HCT116 (cell line): ENCODE measurements at places on chromosomes 7 and 10.
A peak's percentile ranks its signal among the peaks of the same experiment; 100 is the strongest.

DNA sequence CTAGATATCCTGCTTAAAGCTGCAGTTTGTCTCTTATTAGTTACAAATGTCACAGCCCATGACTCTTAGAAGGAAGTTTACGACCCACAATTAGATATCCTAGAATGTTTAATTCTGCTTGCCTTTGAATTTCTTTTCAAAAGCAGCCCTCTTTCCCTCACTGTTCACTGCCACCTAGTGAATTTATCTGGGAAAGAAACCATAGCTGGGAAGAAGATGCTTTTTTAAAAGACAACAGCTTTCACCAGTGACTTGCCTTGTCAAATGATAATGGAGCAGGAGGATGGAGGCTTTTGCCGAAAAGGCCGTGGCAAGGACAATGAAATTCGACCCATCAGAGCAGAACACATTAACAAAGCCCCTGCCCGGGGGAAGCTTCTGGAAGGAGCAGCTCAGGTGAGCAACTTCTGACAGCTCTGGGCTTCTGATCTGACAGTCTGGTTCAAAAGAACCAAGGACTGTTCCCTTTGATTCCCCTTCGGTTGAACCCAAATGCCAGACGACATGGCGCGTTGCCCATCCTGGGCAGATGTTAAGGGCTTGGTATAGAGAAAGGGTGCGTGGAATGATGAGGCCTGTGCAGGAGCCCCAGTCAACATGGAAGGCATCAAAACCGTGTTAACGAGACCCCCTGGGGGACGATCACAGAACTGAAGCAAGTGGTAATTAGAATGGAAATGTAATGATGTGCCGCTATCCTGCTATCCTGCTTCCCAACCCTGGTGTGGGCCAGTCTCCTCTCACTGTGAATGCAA lies 236.8 kb downstream of the FRMD4A start:
- no peak for DNase-seq

- DNase-seq = no peak
These were observed 36.5 kb downstream of the GLUD1 start for GRCh38 chr10:87058171-87058570.

DNA sequence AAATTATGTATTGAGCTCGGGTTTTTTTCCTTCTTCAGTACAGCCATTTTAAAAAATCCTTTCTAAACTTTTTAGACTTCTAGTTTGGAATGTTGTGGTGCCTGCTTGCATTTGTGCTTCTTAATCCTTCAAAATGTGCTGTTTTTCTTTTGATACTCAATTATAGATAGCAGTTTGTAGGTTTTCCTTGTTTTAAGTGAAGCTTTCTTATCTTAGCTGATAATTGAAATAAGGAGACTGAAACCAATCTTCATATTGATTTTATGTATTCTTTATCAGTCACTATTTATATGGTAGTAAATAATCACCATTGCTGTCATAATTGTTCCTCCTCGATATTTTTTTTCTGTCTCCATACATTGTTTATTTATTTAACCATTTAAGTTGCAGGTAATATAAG lies 56.6 kb downstream of the TAF3 start:
- no peak for DNase-seq

- DNase-seq = no peak
These were observed 18.4 kb downstream of the TMEM273 start for GRCh38 chr10:49169776-49170175.

GRCh38 chr7:143385891-143386781 lies 5.0 kb downstream of the ZYX start:
- no peak for DNase-seq

DNA sequence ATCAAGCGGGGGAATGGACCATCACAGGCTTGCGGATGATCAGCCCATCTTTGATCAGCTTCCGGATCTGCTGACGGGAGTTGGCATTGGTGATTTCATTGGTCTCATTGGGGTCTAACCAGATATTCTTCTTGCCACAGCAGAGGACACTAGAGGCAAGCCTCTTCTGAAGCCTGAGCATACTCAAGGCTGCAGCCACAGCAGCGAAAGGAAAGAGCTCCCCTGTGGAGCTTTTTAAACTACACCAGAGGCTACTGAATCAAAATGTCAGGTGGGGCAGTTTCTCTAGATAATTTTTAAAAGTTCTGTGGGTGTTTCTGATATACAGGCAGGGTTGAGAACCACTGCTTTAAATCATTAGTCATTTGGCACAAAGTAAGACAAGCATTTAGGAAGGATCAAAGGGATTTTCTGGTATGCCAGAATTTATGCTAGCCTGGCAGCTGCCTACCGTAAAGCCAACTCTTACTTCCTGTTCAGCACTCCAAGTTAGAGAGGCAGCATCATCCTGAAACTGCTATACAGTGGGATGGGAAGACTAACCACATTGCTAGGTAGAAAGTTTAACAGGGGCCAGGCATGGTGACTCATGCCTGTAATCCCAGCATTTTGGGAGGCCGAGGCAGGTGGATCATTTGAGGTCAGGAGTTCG lies 7.0 kb downstream of the NAPEPLD start:
- no peak for DNase-seq

DNA sequence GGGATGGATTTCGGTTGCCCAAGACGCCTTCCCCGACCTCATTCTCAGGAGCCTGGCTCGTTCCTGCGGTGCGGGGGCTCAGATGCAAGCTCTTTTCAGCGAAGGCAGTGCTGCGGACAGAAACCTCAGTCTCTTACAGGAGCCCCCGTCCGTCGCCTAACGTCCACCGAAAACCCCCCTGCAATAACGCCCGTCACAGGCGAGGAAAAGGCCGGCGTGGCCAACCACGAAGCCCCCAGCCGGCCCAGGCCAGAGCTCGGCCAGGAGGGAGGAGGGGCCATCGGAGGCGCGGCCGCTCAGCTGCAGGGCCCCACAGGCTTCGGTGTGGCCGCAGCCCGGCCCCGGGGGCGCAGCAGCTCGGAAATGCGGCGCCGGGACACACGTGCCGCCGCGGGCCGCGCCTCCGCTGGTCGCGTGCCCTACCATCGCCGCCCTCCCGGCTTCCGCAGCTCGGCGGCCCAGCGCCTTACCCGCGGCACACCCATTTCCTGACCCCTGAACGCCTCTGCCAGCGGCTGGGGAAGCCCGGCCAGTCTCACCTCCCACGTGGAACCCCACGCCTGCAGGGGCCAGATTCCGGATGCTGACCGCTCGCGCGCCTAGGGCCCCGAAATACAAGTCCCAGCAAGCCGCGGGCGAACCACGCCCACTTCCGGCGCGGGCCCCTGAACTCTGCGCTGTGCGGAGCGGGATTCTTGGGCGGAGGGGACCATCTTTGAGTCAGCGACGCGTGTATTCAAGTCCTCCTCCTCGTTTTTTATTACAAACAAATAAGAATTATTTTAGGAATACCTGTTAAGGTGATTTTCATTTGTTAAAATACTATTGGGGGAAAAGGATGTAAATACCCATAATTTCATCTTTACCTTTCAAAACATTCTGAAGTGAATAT lies at the start of gene ZNF239:
Gene ZNF239 (minus strand): TSS at position 616 of the 892 bp plus-strand sequence. CDS start 16,537 bp downstream, outside the sequence.
- DNase-seq = peak; percentile 37

GRCh38 chr10:16520900-16521299 lies 779 bp downstream of the C1QL3 start:
- no peak for DNase-seq

- DNase-seq = no peak
These were observed 1.4 kb downstream of the IDE start for GRCh38 chr10:92572362-92573090.

DNA sequence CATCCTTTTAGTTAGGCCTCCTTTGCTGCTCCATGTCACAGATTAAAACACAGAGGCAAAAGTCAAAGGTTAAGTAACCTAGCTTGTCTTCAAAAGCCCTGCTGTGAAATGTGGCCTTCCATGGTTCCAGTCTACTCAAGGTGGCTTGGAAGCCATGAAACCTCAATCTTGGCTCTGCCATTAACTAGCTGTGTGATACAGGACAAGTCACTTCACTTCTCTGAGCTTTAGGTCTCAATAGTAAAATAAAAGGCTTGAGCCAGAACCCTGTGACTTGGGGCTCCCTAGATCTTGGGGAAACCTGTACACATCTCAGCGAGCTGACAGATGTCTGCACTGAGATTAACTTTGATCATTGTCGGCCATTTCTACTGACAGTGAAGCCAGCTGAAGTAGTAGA lies 48.0 kb upstream of the KMT2E start:
- DNase-seq = no peak

- no peak for DNase-seq
These were observed 25.8 kb downstream of the ESYT2 start for GRCh38 chr7:158803367-158803969.

DNA sequence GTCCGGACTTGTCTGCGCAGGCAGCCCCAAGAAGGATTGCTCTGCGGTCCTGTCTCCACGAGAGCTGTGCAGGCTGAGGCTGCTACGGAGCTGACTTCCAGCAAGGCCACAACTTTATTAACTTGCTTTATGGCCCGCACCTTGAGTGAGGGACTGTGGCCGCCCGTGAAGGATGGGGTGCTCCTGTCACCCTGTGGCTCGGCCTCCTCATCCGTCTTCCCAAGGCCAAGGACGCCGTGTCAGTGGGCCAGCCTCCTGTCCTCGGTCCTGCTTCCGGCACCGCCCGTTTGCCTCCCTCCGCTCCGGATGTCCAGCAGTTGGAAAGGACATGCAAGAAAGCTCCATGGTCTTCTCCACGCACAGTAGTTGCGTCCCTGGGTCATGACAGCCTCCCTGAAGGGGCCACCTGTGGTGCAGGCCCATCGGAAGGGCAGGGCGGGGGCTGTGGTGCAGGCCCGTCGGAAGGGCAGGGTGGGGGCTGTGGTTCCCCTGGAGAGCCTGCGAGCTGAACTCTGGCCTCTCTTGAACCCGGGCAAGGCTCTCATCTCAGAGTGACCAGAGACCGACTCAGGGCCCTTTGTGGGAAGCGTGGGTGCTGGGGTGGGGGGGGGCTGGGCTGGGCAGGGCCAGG lies 87.1 kb downstream of the NKX6-2 start:
- no peak for DNase-seq

DNA sequence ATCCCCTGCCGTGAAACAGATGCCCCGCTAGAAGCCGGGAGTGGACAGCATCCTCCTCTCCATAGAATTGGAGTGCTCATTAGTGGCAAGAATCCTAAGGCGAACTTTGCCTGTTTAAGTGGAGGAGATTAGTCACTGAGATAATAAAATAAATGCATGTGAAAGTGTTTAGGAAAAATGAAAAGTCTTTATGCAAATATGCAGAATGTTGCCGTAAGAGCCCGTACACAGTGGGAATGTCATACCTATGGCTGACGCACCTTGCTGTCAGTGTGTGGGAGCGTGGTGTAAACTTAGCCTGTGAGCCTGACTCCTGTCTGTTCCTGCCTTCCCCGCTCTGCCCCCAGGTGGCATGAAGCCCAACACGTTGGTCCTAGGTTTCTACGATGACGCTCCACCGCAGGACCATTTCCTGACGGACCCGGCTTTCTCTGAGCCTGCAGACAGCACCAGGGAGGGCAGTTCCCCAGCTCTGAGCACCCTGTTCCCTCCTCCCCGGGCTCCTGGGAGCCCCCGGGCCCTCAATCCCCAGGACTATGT lies 1.7 kb upstream of the TRIP6 start:
- DNase-seq = peak; percentile 68

DNA sequence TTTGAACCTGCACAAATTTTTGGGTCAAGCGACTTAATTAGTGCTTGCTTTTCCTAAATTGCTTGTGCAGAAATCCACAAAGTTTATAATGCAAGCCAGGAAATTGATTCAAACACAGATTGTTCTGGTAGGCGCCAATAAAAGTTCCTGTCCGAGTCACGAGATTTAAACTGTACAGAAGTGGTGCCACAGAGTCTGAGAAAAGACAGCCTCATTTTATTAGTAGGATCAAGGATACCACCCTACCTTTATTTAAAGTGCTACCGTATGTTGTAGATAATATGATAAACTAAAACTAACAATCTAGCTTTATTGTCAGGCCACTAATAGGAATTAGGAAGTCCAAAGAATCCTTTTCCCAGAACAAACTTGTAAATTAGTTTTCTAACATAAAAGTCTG lies 696.7 kb downstream of the TNS3 start:
- no peak for DNase-seq

DNA sequence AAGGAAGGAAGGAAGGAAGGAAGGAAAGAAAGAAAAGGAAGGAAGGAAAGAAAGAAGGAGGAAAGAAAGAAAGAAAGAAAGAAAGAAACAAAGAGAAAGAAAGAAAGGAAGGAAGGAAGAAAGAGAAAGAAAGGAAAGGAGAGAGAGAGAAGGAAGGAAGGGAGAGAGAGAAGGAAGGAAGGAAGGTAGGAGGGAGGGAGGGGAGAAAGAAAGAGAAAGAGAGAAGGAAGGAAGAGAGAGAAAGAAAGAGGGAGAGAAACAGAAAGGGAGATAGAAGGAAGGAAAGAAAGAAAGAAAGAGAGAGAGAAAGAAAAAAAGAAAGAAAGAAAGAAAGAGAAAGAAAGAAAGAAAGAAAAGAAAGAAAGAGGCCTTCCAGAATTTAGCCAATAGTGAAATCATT lies 204.9 kb downstream of the DGKB start:
- no peak for DNase-seq

GRCh38 chr10:12181065-12181775 lies 14.5 kb downstream of the NUDT5 start:
- no peak for DNase-seq

DNA sequence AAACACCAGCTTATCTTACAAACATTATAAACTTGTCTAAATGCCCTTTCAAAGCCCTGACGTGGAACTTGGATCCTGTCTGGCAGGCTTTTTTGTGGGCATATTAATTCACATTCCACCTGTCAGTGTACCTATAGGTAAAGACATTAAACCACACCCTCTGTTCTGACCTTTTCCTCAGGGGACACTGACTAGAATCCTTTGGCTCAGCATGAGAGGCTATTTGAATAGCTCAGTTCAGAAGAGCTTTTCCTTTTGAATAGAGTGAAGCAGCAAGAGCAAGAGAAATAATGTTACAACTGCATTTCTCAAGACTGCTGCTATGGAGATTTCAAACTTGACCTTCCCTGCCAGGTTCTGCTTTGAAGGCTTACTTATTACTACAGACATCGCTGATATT lies 76.9 kb downstream of the CYP51A1 start:
- DNase-seq = no peak

DNA sequence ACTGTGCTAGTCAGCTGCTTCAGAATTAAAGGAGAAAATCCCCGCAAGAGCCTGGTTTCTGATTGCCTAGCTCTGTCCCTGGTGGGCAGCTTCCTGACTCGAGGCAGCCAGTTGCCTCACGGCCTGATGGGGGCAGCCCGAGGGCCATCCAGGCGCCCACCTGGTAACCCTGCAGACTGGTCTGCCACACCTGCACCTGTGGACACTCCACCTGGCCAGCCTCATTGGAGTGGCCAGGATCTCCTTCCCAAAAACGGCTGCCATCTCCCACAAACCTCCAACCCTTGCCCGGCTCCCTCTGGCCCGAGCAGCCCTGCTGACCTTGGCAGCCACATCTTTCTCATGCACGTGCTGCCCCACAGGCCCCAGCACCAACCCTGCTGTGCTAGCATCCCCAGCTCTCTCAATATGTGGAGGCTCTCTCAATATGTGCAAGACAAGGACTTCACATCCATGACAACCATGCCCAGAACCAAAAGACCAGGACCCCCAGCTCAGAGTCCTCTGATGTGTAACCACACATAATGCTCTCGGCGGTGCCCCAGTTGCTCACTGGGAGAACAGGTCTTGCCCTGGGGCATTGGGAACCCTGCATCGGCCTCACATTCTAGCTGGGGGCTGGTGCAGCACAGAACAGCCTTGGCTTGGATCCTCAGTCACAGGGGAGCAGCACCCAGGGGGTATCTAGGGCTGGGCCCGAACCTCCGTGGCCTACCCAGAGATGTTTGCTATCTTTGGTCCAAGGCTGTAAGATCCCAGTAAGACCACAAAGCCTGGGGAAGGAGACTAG lies 14.6 kb downstream of the DRGX start:
- DNase-seq = no peak

GRCh38 chr10:79247373-79248137 lies 99.7 kb upstream of the PPIF start:
- DNase-seq = no peak
